ENCODE measurements at places on chromosomes 4 and X.

DNA sequence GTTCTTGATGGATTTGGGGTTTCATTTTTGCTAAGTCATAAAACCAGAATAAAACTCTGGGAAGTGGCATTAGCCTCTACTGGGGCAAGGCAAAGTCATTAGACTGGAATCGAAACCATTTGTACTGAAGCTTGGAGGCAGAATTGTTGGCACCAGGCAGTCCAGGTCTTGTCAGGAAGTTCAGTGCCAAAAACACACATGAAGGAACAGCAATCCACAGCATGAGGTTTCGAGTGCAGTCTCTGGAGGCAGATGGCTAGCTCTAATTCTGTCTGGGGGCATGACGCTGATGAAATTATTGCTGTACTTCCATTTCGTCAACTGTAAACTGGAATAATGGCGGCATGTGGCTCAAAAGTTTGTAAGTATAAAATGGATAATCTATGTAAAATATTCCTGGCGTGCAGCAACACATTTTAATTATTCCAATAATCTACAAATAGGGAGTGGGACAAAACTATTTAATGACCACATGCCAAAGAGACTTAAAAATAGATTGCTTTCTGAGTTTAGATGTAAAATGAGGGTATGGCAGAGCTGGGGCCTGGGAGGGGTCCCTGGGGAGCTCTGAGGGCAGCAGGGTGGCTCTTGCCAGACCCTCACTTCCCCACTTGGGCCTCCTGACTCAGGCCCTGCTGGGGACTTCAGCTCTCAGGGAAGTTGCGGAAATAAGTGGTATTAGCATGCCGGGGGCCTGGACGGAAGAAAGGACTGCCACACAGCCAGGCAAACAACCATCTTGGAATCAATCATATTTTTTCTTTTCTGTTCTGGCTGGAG is 18.8 kb upstream of the CENPU start:
- DNase-seq = no peak

DNA sequence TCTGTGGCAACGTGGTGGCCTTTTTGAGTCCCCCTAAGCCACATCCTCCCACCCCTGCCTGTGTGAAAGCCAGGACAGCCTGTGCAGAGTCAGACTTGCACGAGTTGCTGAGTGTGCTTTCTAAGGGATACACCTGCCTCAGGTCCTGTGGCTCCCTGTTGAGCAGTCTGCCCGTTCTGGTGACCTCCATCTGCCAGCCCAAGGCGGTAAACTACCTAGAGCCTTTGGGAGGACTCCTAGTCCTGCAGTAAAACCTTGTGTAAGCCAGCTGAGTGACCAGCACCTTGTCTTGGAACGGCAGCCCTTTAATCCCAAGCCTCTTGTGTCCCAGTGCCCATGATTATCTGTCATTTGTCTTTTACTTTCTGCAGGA is 69.3 kb downstream of the NBDY start:
- no peak for DNase-seq

DNA sequence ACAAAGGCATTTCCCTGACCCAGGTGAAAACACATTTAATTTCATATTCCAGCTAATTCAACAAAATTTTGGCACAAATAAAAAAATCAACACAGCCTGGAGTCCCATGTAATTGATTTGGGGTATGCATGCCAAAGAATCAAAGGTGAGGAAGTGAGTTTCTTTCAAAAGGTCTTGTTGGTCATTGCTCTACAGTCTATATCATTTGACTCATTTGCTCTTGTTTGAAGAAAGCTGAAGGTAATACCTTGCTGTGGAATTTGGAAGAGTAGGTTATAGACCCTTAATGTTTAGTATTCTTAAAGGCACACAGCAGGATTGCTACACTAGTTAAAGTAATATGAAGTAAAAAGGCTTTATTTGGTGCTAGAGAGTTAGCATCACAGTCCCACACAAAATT is 25.4 kb downstream of the COL4A6 start:
- DNase-seq = no peak

DNA sequence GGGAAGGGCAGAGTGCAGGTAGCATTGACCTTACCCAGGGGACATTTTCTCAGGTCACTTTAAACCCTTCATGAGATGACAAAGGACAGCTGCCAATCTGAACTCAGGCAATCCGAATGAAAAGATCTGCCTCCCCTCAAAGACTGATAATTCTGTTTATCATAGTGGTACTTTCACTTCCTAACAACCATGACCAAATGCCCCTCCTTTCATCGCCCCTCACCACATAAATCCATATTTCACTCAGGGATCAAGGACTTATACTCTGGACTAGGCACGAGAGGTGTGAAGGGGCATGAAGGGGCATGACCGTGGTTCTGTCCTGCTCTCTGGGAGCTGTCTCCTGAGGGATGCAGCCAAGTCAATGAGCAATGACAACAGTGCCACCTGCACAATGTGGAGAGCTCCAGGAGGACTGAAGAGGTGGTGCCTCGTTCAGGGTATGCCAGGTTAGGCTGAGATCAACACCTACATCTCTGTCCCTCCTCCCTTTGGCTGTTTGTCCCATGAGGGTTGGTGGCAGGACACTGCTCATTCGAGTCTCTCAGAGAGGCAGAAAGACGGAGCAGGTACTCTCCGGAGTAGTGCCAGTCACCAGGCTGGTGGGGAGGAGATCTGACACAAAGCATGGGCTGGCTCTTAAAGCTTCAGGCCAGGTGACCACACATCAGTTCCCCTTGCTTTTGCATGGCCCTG is 12.5 kb downstream of the HS3ST1 start:
- no peak for DNase-seq

- DNase-seq = peak; percentile 57
Observed at GRCh38 chr4:40238700-40239548, 42.1 kb downstream of the RHOH start.

- no peak for DNase-seq
Observed at GRCh38 chr4:73912191-73912590, 43.0 kb downstream of the CXCL1 start.

- DNase-seq = no peak
Observed at GRCh38 chr4:81221303-81222081, 6.5 kb upstream of the PRKG2 start.

GRCh38 chr4:102878901-102879300 is 10.1 kb downstream of the CISD2 start:
- no peak for DNase-seq

DNA sequence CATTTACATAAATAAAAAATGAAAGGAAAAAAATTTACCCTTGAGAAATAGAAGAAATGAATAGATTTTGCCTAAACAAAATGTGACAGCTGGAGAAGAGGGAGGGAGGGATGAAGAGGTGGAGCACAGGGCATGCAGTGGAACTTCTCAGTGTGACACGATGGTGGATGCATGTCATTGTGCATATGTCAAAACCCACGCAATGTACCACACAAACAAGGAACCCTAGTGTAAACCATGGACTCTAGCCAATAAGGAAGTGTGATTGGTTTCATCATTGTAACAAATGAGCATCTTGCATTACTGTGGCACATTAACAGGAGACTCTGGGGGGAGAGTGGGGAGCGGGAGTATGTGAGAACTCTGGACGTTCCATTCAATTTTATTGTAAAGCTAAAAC is 58.6 kb downstream of the GATB start:
- DNase-seq = no peak

DNA sequence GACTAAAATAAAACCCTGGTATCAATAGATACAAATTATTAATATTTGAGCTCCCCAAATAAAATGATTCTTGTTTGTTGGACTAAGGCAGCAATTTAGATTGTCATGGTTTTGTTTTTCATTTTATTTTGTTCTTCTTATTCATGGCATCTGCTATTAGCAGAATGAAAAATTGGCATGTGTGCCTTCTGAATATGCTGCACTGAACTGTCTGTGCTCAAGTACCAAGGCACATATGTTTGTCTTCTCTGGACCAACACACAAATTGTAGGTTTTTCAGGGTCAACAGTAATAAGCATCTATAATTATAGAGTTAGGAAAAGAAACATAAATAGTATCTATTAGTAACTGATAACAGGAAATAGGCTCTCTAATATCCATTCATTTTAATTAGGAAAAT is 121.1 kb downstream of the BANK1 start:
- no peak for DNase-seq

DNA sequence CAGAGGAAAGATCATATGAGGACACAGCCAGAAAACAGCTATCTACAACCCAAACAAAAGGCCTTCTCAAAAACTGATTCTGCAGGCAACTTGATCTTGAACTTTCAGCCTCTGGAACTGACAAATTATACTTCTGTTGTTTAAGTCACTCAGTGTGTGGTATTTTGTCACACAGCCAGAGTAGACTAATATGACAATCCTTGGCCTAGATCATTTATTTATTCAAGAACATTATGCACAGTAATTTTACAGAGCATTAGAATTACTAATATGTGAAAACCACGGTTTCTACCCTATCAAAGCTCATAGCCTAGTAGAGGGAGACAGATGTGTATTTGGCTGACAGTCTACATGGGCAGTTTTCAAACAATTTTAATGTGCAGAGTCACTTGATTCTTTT is 167.8 kb upstream of the PCDH18 start:
- DNase-seq = no peak

- DNase-seq = no peak
Observed at GRCh38 chr4:73668782-73669201, 48.6 kb upstream of the RASSF6 start.

GRCh38 chrX:30618160-30618765 is 35.0 kb upstream of the GK start:
- no peak for DNase-seq

DNA sequence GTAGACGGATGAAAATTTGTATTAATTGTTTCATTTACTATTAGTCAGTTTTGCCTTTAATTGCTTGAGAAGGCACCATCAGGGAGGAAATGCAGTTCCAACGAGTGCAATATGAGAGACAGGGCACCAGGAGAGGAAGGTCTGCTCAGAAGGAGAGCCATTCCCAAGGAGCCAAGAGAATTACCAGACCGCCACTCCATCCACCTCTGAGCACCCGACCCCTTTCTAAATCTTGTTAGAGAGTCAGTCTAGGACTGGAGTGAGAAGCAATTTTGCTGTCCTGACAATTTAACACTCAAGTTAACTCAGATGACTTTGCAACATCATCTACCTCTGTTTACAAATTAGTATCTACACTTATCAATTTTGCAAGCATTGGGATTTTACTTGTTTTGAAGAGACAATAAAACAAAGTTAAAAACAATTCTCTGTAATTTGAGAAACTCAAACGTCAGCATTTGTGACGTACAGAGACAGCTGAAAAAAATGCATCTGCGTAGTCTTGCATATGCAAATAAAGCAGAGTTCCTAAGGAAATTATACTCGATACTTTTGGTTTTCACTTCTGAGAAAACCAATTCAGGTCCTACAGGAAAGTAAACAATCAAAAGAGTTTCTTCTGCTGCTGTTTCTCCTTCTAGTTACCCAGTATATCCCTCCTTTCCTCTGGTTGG is 1704.7 kb upstream of the TENM3 start:
- DNase-seq = no peak

GRCh38 chrX:143231492-143231891 is 205.8 kb downstream of the SPANXN4 start:
- DNase-seq = no peak

GRCh38 chr4:176479767-176480166 is 160.0 kb downstream of the SPCS3 start:
- no peak for DNase-seq

DNA sequence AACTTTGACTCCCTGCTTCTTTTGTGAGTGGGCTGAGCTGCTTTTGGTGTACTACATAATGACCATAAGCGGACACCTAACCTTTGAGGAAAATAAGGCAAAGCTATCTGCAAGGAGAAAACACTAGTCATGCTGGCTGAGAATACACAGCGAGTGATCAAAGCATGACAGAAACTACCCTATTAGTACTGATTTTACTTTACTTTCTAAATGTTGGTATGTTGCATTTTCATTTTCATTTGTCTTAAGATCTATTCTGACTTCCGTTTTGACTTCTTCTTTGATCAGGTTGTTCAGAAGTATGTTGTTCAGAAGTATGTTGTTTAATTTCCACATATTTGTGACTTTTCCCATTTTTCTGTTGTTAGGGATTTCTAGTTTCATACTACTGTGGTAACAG is 361.1 kb downstream of the TRAM1L1 start:
- DNase-seq = no peak

GRCh38 chr4:38859501-38859900 is 2.9 kb upstream of the TLR6 start:
- DNase-seq = no peak

DNA sequence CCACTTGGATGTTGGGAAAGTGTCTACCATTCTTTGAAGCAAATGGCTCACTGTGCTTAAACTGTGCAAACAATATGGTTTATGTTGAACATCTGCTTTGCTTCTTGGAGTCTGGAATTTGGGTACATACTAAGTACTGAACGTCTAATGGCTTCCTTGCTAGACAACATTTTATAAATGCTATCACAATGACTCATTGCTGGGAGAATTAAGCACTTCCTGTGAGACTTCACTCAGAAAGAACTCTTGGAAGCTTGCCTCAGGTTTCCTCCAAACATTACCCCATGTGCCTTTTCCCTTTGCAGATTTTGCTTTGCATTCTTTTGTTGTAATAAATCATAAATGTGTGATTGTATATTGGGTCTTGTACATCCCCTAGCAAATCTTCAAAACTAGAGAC is 139.7 kb downstream of the PACRGL start:
- no peak for DNase-seq

Measured in activated naive CD8-positive, alpha-beta T cell treated with anti-CD3 and anti-CD28 coated beads, Interleukin-2, amount 50 U/mL, for 16 hours (primary cell).